ENCODE measurements at places on chromosomes 16 and 17. TPM values are rescaled to one million over a fixed set of nuclear protein-coding genes. Genes with fewer than 3 reads are reported as not detected.
A peak's percentile ranks its signal among the peaks of the same experiment; 100 is the strongest.

GRCh38 chr17:73307130-73307529 lies 4.7 kb downstream of the CDC42EP4 start:
- no peak for DNase-seq
- H3K4me1 ChIP-seq = peaks cover 37% of the 10 kb centered on the region

DNA sequence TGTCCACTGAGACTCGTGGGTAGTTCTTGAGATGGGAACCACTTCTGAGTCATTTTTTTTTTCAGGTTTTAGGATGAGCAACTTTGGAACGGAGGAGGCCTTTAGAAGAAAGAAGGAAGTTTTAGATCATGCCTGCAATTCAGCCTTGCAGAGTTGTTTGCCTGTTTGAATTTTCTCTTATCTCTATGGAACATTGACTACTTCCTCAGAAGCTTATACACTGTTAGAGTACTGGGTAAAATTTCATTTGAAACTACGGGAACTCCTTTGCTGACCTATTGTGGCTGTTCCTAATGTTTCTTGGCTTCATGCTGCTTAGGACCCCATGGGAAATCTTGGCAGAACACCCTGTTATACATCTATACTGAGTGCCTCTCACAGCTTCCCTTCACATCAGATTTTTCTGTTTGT lies 70.8 kb downstream of the MAP2K6 start:
- H3K27ac ChIP-seq = no peak overlapping the region
- no peaks in the 10 kb centered on the region for H3K4me1 ChIP-seq
- peaks cover 5% of the 10 kb centered on the region for H3K36me3 ChIP-seq
- H3K27me3 ChIP-seq = no peaks in the 10 kb centered on the region
- no peak overlapping the region for H3K4me3 ChIP-seq

The SMTNL2 gene
- 1.4 TPM for total RNA-seq

DNA sequence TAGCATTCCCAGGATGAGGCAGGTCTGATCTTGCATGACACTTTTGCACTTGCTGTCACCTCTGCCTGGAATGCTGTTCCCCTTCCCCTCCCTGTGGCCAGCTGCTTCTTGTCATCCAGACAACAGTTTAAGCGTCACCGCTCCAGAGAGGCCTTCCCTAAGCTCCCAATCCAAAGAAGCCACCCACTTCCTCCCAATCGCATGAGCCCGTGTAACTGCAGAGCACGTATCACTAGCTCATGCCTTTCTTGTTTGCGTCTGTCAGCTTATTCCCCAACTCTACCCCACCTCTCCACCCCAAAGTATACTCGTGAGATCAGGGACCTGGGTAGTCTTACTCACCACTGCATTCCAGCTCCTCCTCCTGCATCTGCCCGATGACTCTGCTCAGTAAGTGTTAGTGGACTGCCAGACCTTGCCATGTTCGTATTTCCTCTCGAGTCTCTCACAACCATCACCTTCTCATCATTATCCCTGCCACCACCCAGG lies 92.8 kb downstream of the GAS7 start:
- H3K4me3 ChIP-seq = no peak overlapping the region
- peaks cover 5% of the 10 kb centered on the region for H3K4me1 ChIP-seq
- H3K27ac ChIP-seq = no peak overlapping the region
- no peak for DNase-seq

- peaks cover 39% of the 10 kb centered on the region for H3K4me1 ChIP-seq
- no peaks in the 10 kb centered on the region for H3K27me3 ChIP-seq
- H3K4me3 ChIP-seq = peak overlapping the region; percentile 35
- H3K36me3 ChIP-seq = no peaks in the 10 kb centered on the region
- DNase-seq = no peak
These were observed 2.4 kb downstream of the PRPSAP2 start for GRCh38 chr17:18860161-18860972.

Data from neural crest cell (in vitro differentiated cells).